ENCODE measurements at places on chromosomes 2 and 18. TPM values are rescaled to one million over a fixed set of nuclear protein-coding genes. Genes with fewer than 3 reads are reported as not detected.

- H3K36me3 ChIP-seq, result peaks cover 27% of the 10 kb centered on the region
- H3K27ac ChIP-seq, result no peak overlapping the region
- DNase-seq, result no peak
- no peaks in the 10 kb centered on the region for H3K4me1 ChIP-seq
Measured at GRCh38 chr2:32523686-32524085, 104.2 kb upstream of the TTC27 start.

CLEC4F gene
- not detected for polyA plus RNA-seq

LINC00305 gene
- not detected for polyA plus RNA-seq

DNA sequence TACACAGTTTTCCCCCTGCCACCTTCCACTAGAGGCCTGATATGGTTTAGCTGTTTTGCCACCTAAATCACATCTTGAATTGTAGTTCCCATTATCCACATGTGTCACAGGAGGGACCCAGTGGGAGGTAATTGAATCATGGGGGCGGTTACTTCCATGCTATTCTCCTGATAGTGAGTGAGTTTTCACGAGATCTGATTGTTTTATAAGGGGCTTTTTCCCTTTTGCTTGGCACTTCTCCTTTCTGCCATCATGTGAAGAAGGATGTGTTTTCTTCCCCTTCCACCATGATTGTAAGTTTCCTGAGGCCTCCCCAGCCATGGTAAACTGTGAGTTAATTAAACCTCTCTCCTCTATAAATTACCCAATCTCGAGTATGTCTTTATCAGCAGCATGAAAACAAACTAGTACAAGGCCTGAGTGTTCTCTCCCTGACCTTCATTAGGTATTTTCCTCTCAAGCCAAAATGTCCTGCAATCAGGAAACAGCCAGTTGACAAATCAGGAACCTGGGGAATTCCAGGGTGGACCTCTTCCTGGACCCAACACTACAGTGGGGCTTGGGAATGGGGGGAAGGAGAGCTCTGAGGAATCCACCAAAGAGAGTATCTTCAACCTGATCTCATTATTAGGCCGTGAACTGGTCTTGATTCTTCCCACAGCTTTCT is 129.9 kb downstream of the TXNL1 start:
- H3K27ac ChIP-seq, result no peak overlapping the region
- H3K36me3 ChIP-seq, result no peaks in the 10 kb centered on the region
- no peak overlapping the region for H3K4me3 ChIP-seq
- no peak for DNase-seq
- H3K4me1 ChIP-seq, result no peaks in the 10 kb centered on the region
- peaks cover 7% of the 10 kb centered on the region for H3K27me3 ChIP-seq

CNGA3 gene
- not detected for polyA plus RNA-seq

- no peak overlapping the region for H3K4me3 ChIP-seq
- H3K4me1 ChIP-seq, result peaks cover 15% of the 10 kb centered on the region
- no peak for DNase-seq
- no peak overlapping the region for H3K27ac ChIP-seq
- peaks cover 41% of the 10 kb centered on the region for H3K27me3 ChIP-seq
- H3K36me3 ChIP-seq, result no peaks in the 10 kb centered on the region
Measured at GRCh38 chr2:72911256-72911655, 6.1 kb upstream of the EMX1 start.

- H3K4me3 ChIP-seq, result no peak overlapping the region
- DNase-seq, result no peak
- H3K27me3 ChIP-seq, result peaks cover 1% of the 10 kb centered on the region
- no peak overlapping the region for H3K27ac ChIP-seq
- H3K36me3 ChIP-seq, result no peaks in the 10 kb centered on the region
- peaks cover 12% of the 10 kb centered on the region for H3K4me1 ChIP-seq
Measured at GRCh38 chr2:205543937-205544702, 138.2 kb upstream of the NRP2 start.

DNA sequence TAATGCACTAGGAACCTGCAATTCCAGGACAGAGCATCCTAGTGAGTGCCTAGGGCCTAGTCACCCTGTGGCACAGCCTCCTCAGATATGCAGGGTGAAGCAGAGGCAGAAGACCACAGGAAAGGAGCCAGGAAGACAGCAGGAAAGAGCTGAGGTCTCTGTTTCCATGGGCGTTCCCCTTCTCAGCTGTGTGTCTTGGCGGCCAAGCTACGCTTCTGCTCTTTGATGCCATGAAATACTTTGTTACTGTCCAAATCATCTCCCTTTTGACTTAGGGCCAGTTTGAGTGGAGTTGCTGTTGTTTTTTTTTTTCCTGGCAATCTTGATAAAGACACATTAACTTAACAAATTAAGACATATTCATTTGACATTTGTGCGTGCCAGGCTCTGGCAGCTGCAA is 67.3 kb downstream of the APOB start:
- H3K27me3 ChIP-seq, result no peaks in the 10 kb centered on the region
- no peak overlapping the region for H3K27ac ChIP-seq
- no peak for DNase-seq
- H3K4me3 ChIP-seq, result no peak overlapping the region
- no peaks in the 10 kb centered on the region for H3K4me1 ChIP-seq

DNA sequence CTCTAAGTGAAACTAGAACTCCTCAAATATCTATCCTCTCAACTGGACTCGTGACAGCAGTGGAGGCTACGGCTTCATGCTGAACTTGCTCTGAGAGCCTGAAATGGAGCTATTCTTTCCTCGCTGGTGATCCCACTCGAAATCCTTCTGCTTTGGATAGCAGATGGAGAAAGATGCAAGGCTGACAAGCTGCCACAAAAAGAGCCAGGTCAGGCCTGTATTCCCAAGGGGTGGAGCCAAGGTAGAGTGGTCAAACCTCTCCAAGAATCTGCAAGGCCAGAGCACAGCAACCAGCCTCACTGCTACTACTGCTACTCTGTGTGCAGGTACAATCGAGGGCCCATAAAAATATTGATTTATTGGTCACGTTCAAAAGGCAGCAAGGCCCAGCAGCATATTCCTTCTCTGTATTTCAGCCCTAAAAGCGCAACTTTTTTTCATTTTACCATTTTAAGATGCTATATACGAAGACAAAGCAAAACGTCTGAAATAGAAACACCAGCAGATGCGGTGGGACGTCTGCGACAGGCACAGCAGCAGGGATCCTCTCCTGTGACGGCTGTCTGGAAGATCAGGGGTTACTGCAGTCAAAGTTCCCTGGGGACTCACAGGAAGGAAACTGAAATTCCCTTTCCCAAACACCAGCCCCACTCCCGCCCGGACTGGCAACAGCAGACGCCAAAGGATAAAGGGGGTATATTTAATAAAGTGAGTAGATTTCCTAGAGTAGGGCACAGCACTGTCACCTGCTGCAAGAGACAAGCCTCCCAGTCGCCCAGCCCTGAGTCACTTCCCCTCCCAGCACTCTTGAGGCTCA is 2.4 kb downstream of the SPRED2 start:
- H3K27ac ChIP-seq, result no peak overlapping the region
- DNase-seq, result no peak

- H3K36me3 ChIP-seq, result no peaks in the 10 kb centered on the region
- H3K27ac ChIP-seq, result no peak overlapping the region
- DNase-seq, result no peak
- H3K27me3 ChIP-seq, result peaks cover 2% of the 10 kb centered on the region
Measured at GRCh38 chr2:205746420-205746785, 64.1 kb downstream of the NRP2 start.

DNA sequence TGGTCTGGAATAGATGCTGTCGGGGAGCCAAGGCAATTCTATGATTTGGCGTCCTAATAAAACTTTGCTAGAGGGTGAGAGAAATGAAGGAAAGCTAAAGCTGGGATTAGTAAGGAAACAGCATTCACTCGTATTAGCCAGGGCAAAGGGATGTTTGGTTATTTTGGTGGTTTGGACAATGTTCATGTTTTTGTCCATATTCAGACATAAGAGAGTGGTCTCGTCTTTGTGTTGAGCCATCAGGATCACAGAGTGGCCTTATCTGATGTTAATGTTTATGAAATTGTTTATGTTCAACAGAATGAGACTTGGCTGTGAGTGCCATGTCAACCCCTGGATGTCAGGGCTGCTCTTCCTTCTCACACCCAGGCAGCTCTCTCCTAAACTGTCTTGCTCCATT is 58.9 kb upstream of the EPC2 start:
- H3K27ac ChIP-seq, result no peak overlapping the region
- H3K4me1 ChIP-seq, result no peaks in the 10 kb centered on the region
- H3K36me3 ChIP-seq, result no peaks in the 10 kb centered on the region
- H3K27me3 ChIP-seq, result no peaks in the 10 kb centered on the region
- no peak for DNase-seq

GRCh38 chr2:196217116-196217515 is 45.7 kb upstream of the STK17B start:
- H3K4me3 ChIP-seq, result no peak overlapping the region
- no peak for DNase-seq
- no peaks in the 10 kb centered on the region for H3K36me3 ChIP-seq
- H3K27ac ChIP-seq, result no peak overlapping the region

DNA sequence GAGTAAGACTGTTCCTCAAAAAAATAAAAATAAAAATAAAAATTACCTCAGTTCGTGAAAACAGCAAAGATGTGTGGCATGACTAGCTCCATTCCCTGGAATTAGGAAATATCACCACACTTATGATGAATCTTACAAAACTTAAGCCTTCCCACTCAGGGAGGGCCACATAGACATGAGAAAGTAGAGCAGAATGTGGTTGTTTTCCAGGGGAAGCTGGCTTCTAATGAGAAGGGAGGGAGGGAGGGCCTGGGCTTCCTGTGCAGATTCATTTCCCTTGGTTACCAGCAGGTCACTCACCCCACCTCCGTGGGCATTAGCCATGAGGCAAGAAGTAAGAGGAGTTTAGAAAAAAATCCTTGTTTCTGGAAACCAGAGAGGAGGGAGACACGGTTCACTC is 95.9 kb upstream of the RMDN2 start:
- no peak for DNase-seq
- no peak overlapping the region for H3K4me3 ChIP-seq
- no peaks in the 10 kb centered on the region for H3K27me3 ChIP-seq
- peaks cover 22% of the 10 kb centered on the region for H3K4me1 ChIP-seq
- no peaks in the 10 kb centered on the region for H3K36me3 ChIP-seq

DNA sequence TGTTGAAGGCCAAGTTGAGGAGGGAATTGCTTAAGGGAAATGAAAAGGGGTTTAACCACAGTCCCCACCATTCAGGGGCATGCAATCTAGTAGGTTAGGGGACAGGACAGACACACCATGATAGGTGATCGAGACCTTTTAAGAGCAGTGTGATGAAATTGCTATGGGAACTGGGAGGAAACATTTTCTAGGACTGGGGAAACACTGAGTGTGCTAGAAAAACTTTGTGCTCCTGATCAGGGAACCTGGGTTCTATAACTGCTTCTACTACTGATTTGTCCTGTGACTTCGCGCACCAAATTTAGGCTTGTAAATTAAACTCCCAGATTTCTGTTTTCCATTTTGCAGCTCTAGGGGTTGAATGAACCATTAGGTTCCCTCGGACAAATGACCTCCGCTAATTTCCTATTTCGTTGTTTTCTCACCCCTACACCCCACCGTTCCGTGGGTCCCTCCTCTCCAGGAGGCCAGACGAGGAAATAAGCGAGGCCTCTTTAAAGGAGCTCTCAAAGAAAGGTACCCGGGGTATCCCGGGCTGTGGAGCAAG is 371 bp upstream of the LCLAT1 start:
- peaks cover 26% of the 10 kb centered on the region for H3K4me1 ChIP-seq
- no peaks in the 10 kb centered on the region for H3K36me3 ChIP-seq
- H3K27ac ChIP-seq, result peak overlapping the region; percentile 93
- DNase-seq, result no peak

DNA sequence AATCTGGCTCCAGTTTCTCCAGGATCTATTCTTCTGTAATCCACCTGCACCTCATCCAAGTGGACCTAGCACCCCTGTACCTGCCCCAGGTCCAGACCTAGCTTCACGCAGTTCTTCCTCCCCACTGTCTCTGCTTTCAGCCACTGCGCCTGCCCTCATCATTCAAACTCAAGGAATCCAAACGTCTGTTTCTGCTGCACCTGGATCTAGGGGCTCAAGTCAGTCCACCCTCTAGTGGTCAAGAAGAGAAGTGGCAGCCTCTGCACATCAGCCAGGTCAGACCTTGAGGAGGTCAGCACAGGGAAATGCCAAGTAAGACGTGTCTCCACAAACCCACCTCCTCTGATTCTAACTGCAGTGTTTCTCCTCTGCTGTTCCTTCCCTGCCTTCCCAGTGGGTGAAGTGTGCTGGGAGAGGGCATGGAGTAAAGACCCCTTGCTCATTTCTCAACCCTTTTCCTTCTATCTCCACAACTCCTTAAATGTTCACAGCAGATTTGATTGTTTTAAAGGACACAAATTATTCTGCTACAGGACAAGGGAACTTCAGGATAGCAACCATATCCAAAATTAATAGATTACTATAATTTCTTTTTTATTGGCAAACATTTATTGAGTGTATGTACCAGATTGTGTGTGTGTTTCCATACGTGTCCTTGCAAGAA is 8.6 kb upstream of the RNF152 start:
- H3K27ac ChIP-seq, result no peak overlapping the region
- H3K36me3 ChIP-seq, result no peaks in the 10 kb centered on the region
- H3K4me1 ChIP-seq, result no peaks in the 10 kb centered on the region

HOXD10 gene
- not detected for polyA plus RNA-seq

ZAP70 gene
- 219 TPM for polyA plus RNA-seq

DNA sequence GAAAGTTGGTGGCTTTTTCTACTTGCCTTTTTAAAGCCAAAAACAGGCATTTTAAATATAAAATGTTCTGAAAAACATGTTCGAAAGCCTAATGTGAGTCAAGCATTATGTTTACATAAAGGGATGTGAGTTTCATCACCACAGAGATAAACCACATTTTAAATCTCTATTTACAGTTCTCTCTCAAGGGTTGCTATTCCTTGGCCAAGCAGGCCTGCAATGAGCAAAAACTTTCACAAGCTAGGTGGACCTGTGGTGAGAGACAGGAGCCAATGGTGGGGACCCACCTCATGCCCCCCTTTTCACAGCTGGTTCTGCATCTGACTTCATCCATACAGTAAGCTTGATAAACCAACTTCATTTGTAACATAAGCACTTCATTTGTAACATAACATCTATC is 65.1 kb downstream of the CUL3 start:
- H3K4me3 ChIP-seq, result peak overlapping the region; percentile 40
- H3K4me1 ChIP-seq, result peaks cover 97% of the 10 kb centered on the region
- peak; percentile 56 for DNase-seq
- no peaks in the 10 kb centered on the region for H3K27me3 ChIP-seq
- H3K27ac ChIP-seq, result peak overlapping the region; percentile 85

GRCh38 chr2:37623406-37623805 is 48.0 kb downstream of the CDC42EP3 start:
- H3K4me3 ChIP-seq, result peak overlapping the region; percentile 61
- no peak for DNase-seq
- peak overlapping the region; percentile 100 for H3K27ac ChIP-seq
- peaks cover 2% of the 10 kb centered on the region for H3K27me3 ChIP-seq
- H3K36me3 ChIP-seq, result peaks cover 9% of the 10 kb centered on the region
- H3K4me1 ChIP-seq, result peaks cover 70% of the 10 kb centered on the region

RAD51AP2 gene
- not detected for polyA plus RNA-seq

- H3K36me3 ChIP-seq, result no peaks in the 10 kb centered on the region
- no peak for DNase-seq
- no peak overlapping the region for H3K4me3 ChIP-seq
- H3K27ac ChIP-seq, result no peak overlapping the region
- H3K4me1 ChIP-seq, result no peaks in the 10 kb centered on the region
Measured at GRCh38 chr2:17388798-17389197, 129.4 kb downstream of the RAD51AP2 start.

Measured in immature natural killer cell (primary cell).